ENCODE measurements at places on chromosomes 11 and 22. TPM values are rescaled to one million over a fixed set of nuclear protein-coding genes. Genes with fewer than 3 reads are reported as not detected.

- DNase-seq, result no peak
Measured at GRCh38 chr11:19919050-19919561, 206.5 kb downstream of the NAV2 start.

DNA sequence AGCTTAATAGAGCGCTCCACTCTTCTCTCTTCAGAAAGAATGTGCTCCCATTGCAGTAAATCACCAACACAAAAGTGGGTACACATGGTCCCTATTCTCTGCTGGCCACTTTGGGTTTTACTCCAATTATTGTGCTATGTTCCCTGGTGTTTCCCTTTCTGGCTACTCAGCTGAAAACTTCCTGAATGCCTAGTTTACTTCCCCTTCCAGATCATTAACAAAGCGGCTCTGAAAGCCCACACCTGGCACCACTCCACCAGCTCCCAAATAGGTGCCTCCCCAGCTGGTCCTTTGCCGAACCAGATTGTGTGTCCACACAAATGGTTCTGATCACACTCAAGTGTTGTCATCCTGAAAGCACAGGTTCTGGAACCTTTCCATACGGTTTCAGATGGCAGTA, 443.7 kb downstream of the NTM start:
- no peak for DNase-seq

DNA sequence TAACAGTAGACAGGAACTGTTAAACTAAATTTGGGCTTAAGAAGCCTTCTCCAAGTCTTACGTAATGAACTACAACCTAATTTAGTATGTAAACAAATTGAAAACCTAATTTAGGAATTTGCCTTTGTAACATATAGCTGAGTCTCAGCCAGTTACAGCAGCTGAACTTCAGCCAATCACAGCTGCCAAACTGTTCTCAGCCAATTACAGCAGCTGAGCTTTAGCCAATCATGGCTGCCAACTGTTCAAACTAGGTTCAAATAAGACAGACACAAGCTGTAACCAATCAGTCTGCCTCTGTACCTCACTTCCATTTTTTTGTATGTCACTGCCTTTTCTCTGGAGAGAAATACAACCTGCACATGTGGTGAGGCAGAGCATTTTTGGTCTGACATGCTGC, 95.0 kb upstream of the CD44 start:
- no peak for DNase-seq

- no peak for DNase-seq
Measured at GRCh38 chr11:8403310-8403709, 139.6 kb upstream of the LMO1 start.

DNA sequence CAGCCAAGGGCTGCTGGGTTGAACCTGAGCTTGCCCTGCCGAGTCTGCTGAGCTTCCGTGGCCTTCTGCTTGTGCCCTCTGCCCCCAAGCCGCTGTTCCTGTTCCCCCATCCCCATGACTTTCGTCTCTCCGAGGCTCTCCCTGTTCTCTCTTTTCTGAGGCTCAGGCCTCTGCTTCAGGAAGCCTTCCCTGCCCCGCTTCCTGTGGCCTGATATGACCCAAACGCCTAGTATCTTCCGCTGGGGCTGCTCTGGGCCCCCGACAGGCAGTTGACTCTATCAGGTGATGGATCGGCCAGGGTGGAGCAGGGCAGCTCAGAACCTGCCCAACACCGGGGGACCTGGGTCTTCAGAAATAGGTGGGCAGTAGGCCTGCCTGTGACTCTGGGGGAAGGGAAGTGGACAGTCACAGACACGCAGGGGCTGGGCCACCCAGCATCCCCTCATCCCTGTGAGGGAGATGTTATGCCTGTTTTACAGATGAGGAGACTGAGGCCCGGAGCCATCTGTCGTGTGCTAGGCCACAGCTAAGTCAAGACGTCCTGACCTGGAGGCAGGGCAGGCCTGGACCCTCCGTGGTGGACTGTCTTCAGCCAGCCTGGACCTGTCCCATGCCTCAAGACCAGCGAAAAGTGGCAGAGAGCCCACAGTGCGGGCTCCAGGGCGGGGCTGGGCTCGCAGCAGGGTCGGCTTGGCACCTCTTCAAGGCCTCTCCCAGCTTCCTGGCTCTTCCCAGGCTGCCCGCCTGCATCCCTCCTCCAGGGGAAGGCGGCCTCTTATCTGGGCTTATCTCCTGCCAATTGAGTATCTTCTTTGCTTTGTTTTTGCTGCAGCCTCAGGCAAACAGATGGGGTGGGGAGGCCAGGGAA, 16.2 kb downstream of the BAD start:
- peak; percentile 90 for DNase-seq

The LDHAL6A gene
- not detected for total RNA-seq

DNA sequence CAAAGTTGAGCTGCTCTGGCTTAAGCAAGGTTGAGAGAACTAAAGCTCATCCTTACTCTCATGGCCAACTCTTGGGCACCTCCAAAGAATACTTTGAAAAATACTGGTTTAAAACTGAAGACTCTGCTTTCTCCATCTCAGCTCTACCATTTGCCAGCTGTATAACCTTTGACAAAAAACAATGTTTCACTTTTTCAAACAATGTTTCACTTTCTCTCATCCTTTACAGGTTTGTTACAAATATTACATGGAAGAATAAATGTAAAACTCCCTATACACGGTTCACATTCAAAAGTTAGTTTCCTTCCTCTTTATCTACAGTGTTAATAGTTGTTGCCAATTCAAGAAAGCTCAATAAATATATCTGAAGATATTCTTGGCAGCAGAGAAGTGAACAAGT, 19.2 kb downstream of the AMBRA1 start:
- no peak for DNase-seq

DNA sequence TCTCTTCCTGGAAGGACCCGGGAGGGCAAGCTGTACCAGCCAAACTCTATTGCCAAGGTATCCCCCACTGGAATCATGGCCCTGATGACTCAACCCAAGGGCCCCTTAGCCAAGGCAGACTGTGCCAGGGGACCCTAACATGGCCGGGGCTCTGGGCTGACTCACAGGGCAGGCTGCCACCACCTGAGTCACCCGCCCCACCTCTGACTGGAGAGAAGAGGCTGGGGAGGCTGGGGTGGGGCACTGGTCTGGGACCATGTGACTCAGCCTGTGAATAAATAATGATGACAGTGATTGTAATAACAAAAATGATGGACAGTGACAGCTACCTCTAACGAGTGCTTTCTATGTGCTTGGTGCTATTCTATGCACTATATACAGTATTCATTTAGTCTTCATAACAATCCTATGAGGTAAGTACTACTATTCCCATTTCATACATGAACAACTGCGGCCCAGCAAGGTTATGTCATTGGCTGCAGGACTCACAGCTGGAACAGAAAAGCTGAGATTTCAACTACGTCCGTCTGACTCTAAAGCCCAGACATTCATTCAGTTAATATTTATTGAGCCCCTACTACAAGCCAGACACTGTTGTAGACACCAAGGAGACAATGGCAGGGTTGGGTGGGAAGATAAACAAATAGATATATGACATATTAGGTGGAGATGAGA, 84.2 kb downstream of the FBXO7 start:
- DNase-seq, result peak; percentile 97

DNA sequence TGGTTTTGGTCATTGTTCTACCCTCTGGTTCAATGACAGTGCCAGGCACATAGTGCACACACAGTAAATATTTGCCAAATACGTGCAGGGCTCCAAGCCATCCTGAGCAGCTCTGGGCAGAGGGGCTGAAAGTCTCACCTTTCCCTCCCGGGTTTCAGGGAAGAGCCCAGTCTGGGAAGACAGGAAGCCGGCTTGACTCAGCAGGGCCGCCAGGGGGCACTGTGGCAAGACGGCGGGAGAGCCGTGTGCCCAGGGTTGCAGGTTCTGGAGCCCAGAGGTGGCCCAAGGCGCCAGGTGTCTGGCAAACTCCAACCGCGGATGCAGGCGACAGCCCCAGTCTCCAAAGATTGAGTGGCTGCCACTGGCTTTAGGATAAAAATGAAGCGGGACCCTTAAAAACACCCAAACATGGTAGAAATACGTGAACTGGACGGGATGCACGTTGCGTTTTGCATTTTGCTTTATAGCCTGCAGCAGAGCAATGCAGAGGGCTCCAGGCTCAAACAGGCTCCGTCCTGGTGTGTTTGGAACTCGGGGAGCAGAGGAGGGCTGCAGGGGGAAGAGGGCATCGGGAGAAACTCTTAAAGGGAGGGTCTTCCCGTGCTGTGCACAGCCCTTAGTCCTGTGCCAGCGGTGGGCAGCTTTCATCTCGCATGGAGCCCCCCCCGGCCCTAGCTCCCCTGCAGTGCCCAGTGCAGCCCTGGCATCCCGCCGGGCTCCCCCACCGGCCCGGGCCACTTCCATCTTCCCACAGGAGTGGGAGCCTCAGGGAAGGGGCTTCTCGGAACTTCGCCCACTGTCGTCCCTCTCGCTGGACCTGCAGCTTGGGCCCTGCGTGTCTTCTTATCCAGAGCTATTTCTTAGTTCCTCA, 10.7 kb downstream of the KRTAP5-5 start:
- DNase-seq, result no peak

GRCh38 chr11:105000797-105001196, 22.2 kb downstream of the CASP5 start:
- DNase-seq, result no peak

DNA sequence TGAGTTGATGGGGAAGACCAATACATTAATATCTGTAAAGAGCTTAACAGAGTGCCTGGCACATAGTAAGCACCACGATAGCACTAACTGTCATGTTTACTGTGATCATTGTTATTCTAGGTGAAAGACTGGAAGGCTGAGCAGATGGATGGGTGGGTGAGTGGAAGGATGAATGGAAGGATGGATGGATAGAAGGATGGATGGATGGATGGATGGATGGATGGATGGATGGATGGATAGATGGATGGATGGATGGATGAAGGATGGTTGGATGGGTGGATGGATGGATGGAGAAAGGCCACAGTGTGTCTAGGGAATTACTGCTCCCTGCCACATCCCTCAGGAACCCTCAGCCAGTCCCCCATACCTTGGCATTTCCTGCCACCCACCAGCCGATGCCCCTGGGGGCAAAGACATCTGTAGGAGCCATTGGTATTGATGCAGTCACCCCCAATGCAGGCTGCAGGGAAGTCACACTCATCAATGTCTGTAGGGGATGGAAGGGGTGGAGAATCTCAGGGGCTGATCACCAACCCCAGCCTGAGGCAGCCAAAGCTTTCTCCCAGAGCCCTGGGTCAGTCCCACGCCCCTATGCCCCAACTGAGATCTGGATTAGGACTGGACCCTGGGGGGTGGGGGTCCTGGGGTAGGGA, 15.3 kb downstream of the LTBP3 start:
- no peak for DNase-seq
